ENCODE measurements at places on chromosomes 2 and 18.

DNA sequence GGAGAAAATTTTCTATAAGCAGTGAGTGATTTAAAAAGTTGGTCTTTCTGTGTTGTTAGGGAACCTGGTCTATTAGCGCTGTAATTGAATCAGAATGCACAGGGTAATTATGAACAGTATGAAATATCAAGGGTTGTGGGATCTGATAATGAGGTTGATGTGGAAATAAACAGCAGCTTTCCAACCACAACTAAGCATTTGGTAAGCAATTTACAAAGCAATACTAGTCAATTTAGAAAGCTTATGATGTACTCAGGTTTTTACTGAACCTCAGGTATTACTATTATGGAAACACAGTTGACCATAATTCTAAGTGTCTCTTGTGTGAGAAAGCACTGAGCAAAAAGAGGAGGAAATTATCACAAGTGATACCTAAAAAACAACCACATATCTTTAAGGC lies 11.0 kb upstream of the SMCHD1 start:
- DNase-seq: no peak

GRCh38 chr18:43587538-43588153 lies 310.4 kb upstream of the SYT4 start:
- DNase-seq: no peak

- DNase-seq: no peak
Observed at GRCh38 chr2:129483366-129483765, 496.1 kb upstream of the RAB6C start.

DNA sequence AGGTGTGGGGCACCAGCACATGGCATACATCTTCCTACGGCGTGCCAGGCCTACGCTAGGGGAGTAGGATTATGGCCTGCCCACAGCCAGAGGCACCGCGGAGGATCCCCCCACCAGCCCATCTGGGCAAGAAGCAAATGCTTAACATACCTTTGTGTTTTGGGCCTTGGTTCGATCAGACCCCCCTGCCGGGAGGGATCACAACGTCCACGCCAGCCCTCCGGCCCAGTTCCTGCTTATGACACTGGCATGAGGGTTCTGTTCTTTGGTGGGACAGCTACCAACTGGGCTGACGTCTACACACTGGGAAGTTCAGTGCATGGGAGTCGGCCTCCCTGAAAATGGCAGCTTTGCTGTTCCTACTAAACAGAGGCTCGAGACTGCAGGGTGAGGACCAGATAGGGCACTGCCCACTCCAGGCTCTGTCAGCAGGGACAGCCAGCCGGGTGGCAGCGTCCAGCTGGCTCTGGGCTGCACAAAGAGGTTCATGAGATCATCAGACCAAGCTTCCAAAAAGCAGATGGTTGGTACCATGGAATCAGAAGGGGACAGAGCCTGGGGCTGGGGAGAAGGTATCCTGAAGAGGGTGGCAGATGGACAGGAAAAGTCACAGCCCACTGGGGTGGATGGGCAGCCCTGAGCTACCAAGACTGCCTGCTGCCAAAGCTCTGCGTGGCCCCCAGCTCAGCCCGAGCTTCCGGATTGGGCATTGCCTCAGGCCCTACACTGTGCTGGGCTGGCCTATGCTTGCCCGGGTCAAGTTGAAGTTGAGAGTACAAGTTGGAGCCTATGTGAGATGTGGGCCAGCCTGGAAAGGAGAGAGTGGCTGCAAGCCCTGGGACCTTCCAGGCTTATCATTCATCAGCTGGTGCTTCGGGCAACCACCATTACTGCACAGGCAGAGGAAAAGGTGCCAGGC lies 61.7 kb upstream of the TEX51 start:
- DNase-seq: no peak

- DNase-seq: no peak
Observed at GRCh38 chr2:28979576-28980366, 1.3 kb upstream of the TOGARAM2 start.

DNA sequence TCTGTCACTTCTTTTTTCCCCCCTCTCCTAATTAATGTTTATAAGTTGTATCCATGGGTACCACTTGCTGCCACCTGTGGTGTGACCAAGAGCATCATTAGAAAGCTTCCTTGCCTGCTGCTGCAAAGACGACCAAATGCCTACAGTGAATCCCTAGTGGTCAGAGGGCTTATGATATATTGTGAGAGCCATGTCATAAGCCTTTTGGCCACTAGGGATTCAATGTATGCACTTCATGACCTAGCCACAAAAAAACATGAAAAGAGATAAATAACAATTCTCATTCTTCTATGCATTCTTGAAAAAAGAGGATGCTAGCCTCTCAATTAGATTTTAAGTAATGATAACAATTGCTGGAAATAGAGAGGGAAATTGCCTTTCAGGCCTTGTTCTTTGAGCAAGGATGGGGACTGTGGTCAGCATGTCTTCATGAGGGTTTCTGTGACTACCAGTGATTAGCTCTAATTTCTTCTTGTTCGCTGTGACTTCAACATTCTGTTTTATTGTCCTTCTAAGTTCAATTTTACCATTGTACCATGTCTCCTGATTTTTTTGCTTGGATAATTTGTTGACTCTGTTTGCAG lies 435.3 kb downstream of the TGIF1 start:
- DNase-seq: no peak

DNA sequence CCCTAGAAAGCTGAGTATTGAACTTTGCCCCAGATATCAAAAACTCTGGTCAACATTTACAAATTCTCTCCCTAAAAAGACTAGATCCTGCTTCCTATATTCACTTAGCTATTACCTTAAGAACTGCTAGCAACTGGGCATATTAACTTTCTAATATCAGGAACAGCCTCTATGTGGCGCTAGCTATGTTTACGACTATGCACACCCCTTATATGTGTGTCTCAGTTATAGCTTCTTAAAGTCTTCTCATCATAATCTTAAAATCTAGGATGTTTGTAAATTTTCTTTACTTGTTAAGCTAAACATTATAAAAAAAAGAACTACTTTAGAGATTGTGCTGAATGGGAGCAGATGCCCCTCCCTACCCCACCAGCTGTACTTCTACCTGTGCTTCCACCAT lies 1.7 kb upstream of the STAMBP start:
- DNase-seq: no peak

DNA sequence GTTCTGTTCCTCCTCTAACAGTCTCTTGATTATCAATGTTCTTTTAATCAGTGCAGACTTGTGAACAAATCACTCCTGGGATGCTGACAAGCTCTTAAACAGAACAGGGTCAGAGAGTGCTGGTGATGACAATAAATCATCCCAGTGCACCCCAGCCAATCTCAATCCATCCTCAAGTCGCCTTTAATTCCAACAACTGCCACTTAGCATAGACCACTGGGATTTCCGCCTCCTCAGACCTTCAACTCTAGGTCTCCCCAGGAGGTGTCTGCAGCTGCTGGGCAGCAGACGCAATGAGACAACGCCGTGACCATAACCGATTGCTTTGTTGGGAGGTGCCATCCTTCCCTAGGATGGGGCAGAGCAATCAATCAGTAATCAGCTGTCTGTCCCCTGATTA lies 184.2 kb upstream of the ACAA2 start:
- DNase-seq: no peak

GRCh38 chr2:232576995-232577394 lies 26.5 kb downstream of the EIF4E2 start:
- no peak for DNase-seq

DNA sequence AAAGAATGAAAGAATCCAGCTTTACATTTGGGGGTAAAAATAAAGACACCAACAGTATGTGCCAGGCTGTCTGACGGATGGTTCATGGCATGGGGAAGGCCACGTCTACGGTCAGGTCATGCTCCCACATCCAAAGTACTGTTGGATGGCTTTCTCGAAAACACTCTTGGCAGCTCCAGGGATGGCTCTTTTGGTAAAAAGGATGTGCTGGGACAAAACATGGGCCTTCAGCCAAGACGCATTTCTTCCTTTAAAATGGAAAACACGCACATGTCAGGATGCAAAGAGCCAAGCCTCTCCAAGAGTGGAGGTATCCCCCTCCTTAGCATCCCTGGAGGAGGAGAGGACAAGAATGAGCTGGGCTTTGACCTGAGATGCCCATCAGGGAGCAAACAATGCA lies 376.5 kb upstream of the KLHL29 start:
- no peak for DNase-seq

- DNase-seq: no peak
Observed at GRCh38 chr2:3622967-3623366, 28.1 kb downstream of the COLEC11 start.

- DNase-seq: no peak
Observed at GRCh38 chr2:224832207-224832606, 116.0 kb upstream of the CCDC195 start.

- no peak for DNase-seq
Observed at GRCh38 chr2:37871456-37872191, 53.5 kb upstream of the RMDN2 start.

- DNase-seq: no peak
Observed at GRCh38 chr2:13034861-13035260, 318.1 kb downstream of the TRIB2 start.

GRCh38 chr2:171490577-171490976 lies 31.7 kb upstream of the CYBRD1 start:
- no peak for DNase-seq

- DNase-seq: no peak
Observed at GRCh38 chr2:3488855-3489763, 30.2 kb downstream of the ADI1 start.

DNA sequence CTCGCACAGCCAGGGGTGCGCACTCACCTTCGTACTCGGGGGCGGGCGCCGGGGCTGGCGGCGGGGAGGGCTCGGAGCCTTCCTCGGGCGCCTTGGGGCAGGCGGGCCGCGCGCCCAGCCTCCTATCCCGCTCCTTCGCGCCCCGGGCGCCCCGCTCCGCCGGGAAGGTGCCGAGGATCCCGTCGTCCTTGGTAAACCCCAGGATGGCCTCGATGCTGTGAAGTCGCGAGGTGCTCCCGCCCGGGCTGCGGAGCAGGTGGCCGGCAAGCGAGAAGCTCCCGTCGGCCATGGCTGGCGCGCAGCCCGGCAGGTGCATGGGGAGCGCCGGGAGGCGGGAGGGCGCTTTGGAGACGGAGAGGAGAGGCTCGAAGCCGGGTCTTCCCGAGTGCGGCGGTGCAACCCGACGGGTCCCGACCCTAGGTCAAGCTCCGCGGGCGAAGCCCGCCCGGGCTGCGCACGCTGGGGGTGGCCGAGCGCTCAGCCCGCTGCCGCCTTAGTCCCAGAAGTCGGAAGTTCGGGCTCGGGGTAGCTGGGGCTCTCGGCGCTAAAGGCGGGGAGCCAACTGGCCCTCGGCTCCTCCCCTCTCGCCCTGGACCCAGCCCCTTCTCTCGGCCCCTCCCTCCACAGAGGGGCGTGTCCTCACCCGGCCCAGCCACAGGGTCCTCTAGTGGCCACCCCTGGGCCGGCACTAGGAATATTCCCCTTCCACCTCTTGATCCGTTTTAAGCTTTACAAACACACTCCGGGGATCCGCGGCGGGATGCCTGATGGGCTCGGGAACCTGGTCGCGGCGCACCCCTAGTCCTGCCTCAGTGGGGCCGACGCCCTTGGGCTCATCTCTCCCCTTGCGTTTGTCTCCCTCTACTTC lies at the start of gene RAX:
Gene RAX (minus strand): TSS at position 564 of the 868 bp plus-strand sequence. CDS start 248 bp downstream, at position 316.
- no peak for DNase-seq

GRCh38 chr2:8606226-8606625 lies 75.6 kb upstream of the ID2 start:
- DNase-seq: no peak

DNA sequence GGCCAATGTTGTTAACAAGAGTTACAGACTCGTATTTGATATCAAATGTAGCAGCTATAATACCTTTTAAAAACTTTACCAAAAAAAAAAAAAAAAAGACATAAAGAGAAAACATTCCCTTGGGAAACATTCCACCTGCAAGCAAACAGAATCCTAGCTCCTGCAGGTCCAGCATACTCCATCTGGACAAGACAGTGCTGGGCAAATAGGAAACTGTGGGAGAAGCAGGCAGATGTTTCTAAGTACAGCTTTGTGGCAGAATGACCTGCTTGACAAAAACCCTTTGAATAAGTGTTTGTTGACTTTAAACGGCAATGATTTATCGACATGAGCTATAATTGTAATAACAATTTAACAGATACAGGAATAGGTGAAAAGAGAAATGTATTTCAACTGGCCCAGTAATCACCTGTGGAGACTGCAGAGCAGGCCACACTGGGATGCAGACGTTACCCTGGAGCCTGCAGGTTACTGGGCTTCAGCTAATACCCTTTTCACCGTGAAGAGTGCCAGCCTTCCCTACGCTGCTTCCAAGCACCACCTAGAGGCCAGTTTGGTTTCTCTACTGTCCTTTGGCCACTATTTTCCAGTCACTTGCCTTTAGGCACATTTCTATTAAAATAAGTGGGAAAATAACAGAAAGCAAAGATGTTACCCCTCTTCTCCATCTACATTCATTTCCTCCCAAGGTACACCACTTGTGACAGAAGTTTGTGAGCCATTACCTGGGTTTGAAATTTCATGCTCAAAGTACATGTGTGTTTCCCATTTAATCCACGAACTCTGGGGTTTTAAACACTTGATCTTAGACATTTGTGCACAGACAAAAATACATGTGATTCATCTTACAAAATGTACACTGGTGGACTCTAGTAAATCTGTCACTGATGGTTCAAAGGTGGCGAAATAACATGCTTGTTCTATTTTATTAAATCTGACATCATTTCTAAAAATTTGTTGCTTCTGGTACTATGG lies 96.9 kb upstream of the ZNF397 start:
- peak; percentile 62 for DNase-seq

- DNase-seq: no peak
Observed at GRCh38 chr2:212863185-212863588, 288.2 kb downstream of the IKZF2 start.

DNA sequence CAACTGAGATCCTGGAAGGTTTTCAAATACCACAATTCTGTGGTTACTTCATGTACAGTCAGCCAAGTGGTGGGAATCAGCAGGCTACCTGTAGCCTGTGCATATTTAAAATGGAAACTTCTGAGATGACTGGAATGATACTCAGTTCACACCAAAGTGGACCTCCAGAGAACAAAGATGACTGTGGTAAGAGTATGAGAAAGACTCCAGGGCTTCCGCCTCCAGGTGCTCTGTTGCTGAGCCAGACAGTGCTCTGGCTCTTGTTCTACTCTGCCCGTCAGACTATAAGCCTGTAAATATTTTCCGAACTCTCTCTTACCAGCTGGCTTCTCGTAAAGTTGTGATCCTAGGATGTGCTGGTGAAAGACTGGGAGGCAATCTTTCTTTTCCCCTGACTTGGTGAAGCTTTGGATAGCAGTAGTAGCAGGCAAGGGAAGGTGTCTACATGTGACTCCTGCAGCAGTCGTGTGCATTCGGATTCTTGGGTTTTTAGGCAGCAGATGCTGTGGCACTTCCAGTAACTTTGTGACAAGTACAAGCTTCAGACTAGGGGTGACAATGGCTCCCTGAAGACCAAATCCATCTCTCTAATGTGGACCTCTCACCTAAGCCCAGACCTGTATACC lies 23.1 kb downstream of the ST3GAL5 start:
- no peak for DNase-seq

- DNase-seq: no peak
Observed at GRCh38 chr2:99365661-99366060, 28.5 kb downstream of the EIF5B start.

DNA sequence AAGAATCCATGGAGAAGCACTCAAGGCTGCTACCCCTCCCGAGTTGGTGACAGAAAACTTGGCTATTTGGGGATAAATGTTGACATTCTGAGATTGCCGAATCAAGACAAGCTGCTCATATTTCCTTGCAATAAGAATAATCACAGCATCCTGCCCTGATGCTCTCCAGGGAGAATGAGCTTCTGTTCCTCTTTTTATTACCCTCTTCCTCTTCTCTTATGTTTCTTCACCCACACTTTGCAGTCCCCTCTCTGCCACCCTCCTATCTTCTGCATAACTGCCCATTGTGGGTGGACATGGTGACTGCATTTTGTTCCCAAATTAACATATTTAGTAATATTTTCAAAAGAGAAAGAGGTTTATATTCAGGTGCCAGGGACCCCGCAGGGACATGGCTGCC lies 11.9 kb upstream of the MSGN1 start:
- DNase-seq: no peak

GRCh38 chr2:167471332-167471731 lies 583.1 kb downstream of the XIRP2 start:
- DNase-seq: no peak
